ENCODE measurements at places on chromosomes 12 and 14. TPM values are rescaled to one million over a fixed set of nuclear protein-coding genes. Genes with fewer than 3 reads are reported as not detected.

The NOS1 gene
- total RNA-seq, result 0.14 TPM

The MAX gene
- total RNA-seq, result 64.7 TPM

The POP5 gene
- total RNA-seq, result 24.6 TPM

The LRRC9 gene
- not detected for total RNA-seq

The CARMIL3 gene
- total RNA-seq, result 0.14 TPM

The GUCY2C gene
- total RNA-seq, result not detected

The OR6C68 gene
- 0.13 TPM for total RNA-seq
